ENCODE measurements at places on chromosomes 11 and 22.

GRCh38 chr11:23473782-23474181 lies 613.5 kb upstream of the CCDC179 start:
- DNase-seq: no peak

DNA sequence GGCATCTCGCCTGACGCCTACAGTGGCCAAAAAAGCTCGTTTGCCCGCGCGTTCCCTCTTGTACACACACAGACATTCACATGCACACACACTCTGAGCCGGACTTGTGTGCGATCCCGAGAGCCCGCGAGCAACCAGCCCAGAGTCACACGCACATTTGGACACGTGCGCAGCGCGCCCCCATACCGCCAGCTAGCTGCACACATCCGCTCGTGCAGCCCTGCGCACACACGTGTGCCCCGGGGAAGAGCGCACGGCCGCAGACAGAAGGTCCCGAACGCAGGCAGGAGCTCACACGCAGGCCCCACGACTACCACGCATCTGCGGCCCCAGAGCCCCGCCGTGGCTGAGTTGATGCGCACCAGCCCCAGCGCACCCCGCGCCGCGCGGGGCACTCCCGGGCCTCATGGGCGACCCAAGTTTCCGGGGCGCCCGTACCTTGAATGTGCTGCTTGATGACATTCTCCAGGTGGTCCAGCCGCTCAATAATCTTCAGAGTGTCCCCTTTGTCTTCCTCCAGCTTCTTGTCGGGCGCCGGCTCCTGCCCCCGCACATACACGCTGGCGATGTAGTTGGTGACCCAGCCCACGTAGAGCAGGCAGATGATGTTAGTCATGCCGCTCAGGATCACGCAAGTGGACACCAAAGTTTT lies 758 bp downstream of the GALNT18 start:
- DNase-seq: peak; percentile 13

DNA sequence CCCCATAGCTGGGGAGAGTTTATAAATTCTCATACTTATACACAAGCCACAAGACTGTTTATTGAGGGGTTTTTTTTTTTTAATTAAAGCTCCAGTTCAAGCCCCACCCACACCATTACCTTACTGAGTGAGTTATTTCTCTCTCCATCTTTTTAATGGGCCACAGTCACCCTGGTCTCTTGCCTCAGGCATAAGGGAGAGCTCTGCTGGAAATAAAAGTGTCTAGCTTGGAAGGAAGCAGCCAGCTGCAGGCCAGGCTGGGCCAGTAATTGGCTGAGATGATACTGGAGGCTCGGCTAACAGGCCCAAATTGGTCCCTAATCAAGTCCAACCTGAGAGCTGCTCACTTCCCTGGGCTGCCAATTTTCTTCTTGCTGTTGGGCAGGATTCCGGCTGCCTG lies 174.1 kb downstream of the INSC start:
- DNase-seq: no peak

DNA sequence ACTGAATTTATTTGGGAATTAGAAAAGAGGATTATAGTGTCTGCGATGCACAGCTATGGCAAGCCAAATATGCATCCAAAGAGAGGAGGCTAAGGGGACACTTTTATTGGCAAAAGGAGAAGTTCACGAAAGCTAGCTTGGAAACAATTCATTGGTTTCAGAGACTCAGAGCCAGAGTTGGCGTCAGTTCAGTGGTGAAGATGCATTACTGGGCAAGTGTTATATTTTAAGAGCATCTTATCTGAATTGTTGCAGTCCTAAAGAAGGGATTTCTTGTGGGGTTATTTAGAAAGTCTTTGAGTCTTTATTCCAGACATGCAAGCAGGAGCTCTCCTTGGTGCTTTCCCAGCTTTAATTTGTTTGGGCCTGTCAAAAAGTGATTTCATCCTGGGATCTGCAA lies 15.0 kb downstream of the CLDN5 start:
- no peak for DNase-seq

DNA sequence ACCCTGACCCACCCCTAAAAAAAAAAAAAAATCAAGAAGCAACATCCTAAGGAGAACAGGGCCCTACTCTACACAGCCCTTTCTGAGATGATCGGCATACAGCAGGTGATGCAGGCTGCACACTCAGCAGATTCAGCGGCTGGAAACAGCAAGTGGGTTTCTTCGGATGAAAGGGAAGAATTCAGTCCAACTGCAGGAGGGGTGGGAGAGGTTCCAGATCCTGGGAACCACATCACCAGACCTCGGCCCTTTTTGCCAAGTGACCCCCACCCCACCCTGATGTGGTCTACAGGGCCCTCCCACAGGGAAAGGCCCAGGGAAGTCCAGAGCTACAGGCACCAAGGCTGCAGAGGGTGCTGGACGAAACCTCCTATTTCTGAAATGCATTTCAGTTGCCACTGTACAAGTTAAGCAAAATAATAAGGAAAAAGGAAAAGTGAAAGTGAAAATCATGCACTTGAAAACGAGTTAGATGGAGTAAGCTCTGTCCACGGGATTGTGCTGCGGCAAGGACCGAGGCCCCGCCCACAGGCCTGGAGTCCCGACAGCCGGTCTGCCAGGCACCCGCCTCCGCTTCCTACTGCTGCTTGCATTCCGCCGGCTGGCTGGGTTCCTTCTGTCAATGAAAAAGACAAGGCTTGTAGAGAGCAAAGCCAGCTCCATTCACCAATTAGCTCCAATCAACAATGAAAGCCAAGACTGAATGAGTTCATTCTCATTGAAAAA lies 16.0 kb upstream of the PHLDA2 start:
- DNase-seq: no peak

DNA sequence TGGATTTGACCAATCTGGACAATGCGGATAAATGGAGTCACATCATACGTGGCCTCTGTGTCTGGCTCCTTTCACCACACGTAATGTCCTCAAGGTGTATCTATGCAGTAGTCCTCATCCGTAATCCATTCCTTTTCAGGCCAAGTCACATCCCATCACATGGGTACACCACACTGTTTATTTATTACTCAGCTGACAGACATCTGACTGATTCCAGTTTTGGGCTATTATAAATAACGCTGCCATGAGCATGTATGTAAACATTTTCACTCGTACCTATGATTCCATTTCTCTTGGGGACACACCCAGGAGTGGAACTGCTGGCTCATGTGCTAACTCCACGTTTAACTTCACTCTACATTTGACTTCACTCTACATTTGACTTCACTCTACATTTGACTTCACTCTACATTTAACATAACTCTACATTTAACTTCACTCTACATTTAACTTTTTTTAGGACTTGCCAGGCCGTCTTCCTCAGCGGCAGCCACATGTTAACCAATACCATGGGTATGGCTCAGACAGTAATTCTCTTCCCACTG lies 52.1 kb downstream of the SHANK2 start:
- DNase-seq: no peak

- DNase-seq: no peak
Measured at GRCh38 chr11:102430158-102430836, 22.3 kb downstream of the TMEM123 start.

DNA sequence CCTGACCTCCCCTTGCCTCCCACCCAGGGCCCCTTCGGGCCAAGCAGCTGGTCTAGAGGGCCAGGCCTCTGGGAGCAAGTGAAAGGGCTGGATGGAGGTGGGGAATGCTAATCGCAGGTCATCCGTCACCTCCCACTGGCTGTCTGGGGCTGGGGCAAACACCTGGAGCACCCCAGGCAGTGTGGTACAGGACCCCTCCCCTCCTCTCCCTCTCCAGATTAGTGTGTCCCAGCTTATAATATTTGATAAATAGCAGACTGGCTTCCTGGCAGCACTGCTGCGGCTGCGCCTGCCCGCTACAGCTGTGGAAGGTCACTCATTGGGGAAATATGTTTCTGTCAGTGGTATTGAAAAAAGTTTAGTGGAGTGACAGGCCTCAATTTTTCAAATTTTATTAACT lies 90.7 kb upstream of the PHOX2A start:
- DNase-seq: no peak

- no peak for DNase-seq
Measured at GRCh38 chr11:70307176-70307575, 36.7 kb downstream of the PPFIA1 start.

DNA sequence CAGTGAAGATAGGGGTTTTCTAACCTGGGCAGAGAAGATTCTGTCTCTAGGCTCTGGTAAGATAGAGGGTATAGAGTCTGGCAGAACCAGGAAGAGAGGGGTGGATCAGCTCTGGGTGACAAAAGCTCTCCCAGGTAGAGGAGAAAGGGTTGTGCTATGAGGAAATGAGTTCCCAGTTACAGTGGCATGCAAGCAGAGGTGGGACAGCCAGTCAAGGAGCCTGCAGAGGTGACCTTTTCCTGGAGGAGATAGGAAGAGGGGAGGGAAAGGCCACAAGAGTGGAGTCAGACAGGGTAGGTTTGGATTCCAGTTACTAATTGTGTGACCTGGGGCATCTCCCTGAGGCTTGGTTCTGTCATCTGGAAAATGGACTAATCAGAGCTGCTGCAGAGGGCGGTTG lies 3.4 kb upstream of the CAPN5 start:
- DNase-seq: no peak
